Fibroblast of villous mesenchyme (primary cell): ENCODE measurements at places on chromosomes 16 and 17.
A peak's percentile ranks its signal among the peaks of the same experiment; 100 is the strongest.

GRCh38 chr16:1973461-1974156, 1.8 kb downstream of the TBL3 start:
- DNase-seq: no peak

DNA sequence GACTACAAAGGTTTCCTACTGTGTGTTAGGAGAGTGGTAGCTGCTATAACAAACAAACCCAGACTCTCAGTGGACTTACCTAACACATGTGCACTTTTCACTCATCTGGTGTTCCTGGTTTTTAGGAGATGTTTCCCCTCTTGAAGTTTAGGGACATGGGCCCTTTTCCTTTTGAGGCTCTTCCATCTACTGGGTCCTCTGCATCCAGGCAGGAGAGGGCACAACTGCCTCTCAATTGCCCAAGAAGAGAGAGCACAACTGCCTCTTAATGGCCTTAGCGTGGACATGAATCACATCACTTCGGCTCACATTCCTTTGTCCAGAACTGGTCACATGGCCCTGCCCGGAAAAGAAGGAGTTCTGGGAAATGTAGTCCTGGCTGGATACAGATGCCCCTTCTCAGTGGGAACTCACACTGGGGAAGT, 9.8 kb upstream of the TNRC6C start:
- DNase-seq: peak; percentile 56

- no peak for DNase-seq
These were observed 70.3 kb upstream of the NOL11 start for GRCh38 chr17:67647482-67647881.

GRCh38 chr16:2388875-2389433, 40.3 kb upstream of the CCNF start:
- DNase-seq: no peak

GRCh38 chr17:55521186-55521585, 9.9 kb upstream of the SMIM36 start:
- DNase-seq: no peak

- no peak for DNase-seq
These were observed 23.4 kb upstream of the RBFOX3 start for GRCh38 chr17:79633993-79634813.

DNA sequence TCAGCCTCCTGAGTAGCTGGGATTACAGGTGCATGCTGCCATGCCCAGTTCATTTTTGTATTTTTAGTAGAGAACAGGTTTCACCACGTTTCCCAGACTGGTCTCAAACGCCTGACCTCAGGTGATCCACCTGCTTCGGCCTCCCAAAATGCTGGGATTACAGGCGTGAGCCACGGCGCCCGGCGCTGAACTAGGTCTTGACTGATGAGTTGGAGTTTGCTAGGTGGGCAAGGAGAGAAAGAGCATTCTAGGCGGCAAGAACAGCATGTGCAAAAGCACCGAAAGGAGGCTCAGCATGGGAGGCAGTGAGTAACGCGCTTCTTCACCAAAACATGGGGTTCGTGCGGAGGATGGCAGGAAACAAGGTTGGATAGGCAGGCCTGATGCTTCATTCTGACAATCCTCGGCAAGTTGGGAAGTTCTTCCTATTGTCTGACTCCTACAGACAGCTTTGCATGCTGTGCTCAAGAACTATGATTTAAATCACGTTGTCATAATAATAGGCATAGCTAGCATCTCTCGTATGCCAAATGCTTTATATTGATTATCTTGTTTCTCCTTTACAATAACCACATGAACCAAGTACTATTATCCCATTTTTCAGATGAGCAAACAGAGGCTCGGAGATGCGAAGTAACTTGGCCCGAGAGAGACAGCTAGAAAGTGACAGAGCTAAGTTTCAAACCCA, 26.5 kb downstream of the NEUROD2 start:
- no peak for DNase-seq

GRCh38 chr16:48531011-48531962, 78.7 kb downstream of the N4BP1 start:
- peak; percentile 65 for DNase-seq

DNA sequence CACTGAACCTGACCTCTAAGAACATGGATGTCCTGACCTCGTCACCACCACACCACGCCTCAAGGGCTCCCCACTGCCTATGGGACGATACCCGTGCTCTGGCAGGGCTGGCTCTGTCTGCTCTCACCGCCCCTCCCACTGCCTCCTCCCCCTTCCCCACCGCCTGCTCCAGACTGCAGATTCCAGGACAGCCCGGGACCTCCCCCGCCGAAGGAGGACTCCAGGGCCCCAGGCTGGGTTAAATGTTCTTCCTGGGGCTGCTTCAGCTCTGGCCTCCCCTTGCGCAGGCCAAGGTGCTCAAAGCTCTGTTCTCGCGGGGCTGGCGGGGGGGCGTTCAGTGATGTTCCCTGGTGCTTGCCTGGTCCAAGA, 3.1 kb downstream of the NPW start:
- peak; percentile 81 for DNase-seq

- DNase-seq: no peak
These were observed 48.3 kb downstream of the CCT6B start for GRCh38 chr17:34913001-34913400.

GRCh38 chr17:28635506-28635905, 9.5 kb downstream of the BLTP2 start:
- no peak for DNase-seq

- peak; percentile 24 for DNase-seq
These were observed 9.0 kb downstream of the MTSS2 start for GRCh38 chr16:70676675-70677498.

- no peak for DNase-seq
These were observed 3.1 kb upstream of the SLC13A2 start for GRCh38 chr17:28470266-28470913.

DNA sequence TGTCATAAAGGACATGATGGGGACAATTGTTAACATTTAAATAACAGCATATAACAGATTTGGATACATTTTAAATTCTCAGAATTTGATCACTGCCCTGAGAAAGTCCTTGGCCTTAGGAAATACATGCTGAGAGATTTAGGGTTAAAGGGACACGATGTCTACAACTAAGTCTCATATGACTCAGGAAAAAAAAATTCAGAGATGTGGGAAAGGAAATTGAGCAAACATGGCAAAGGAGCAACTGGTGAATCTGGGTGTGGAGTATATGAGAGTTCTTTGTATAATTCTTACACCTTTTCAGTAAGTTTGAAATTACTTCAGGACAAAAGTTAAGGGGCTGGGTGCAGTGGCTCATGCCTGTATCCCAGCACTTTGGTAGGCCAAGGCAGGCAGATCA, 18.2 kb downstream of the MPP3 start:
- DNase-seq: peak; percentile 86

DNA sequence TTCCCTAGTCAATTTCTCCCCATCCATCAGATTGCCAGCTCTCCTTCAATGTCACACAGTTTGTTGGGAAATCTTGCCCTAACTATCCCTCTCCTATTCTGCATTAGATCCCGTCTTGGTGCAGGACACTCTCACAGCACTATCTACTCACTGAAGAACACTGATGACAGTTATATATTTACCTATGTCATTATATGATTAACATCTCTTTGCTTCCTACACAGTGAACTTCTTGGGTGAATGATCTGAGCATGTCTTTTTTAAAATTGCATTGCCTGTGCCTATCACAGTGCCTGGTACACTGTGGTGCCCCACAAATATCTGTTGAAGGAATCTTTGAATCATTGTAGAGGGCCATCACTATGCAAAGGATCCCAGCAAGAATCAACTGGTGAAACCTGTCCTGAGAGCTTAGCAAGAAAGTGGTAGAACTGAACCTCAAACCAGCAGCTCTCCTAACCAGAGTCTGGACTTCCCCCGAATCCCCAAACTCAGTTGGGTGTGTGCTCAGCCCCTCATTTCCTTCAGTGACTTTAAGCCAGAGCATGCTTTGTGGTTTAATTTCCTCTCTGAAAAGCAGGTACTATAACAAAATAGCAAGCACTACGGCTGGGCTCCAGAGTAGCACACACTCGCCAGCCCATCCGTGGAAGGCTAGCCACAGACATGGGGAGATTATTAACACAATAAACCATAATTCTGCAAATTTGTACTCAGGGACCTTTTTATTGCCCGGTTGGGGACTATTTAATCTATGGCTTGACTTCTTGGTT, 680.7 kb upstream of the SALL1 start:
- no peak for DNase-seq

DNA sequence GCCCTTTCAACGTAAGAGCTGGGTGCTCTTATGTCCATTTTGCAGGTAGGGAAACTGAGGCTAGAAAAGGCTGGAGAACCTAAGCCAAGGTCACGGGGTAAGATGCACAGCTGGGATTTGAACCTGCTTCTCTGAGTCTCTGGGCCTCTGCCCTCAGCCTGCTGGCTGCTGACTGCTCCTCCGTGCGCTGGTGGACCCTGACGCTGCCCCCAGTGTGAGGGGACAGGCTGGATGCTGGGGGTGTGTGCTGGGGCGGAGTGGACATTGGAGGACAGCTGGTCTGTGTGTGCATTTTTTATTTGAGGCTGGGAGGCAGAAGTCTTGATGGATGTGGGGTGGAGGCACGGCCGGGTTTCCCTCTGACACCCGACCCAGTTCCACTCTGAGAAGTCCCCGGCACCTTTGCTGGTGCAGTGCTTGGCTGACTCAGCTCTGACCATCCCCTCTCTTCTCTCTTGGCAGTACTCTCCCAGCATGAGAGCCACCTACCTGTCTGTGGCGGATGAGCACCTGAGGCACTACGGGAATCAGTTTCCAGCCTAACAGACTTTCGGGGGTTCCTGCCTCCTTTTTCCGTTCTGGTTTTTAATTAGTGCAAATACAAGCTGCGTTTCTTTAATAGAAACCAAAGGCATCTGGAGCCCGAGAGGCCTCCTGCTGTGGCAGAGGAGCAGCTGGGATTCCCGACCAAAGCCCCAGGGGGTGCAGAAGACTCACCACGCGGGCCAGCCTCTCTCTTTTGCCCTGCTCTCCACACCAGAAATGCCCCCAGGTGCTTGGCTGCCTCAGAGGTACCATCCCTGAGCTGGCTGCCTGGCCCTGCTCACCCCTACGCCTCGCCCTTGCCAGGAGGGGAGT, 14.1 kb upstream of the DNAI2 start:
- no peak for DNase-seq

GRCh38 chr16:10590342-10590741, 9.9 kb upstream of the EMP2 start:
- DNase-seq: no peak

DNA sequence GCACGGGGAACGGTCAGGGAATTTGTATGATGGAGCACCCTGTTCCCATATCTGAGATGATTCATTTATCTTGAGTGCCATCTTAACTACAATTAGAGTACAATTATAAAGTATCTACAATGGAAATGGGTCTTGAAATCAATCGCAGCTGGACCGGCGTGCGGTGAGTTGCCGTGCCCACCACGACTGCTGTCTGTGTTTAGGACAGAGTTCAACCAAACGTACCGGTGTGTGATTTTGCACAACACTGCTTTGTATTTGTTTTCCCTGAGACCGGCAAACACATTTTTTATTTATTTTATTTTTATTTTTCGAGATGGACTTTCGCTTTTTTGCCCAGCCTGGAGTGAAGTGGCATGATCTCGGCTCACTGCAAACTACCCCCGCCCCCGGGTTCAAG, 457.0 kb downstream of the WWOX start:
- DNase-seq: no peak

GRCh38 chr17:337866-338265, 14.7 kb downstream of the RPH3AL start:
- no peak for DNase-seq

DNA sequence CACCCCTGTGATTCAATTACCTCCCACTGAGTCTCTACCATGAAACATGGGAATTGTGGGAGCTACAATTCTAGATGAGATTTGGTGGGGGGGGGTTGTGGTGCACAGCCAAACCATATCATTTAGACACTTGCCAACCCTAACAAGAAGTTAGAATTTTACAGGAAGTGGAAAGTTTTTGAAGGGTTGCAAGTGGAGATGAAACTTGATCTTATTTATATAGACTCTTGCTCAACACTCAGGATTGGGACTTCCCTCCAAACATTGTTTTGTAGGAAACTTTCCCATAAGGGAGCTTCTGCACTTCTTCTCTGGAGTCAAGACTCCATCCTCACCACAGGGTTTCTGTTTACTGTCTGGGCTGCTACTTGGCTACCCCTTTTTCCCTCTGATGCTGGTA, 266.7 kb upstream of the CDH11 start:
- peak; percentile 80 for DNase-seq

DNA sequence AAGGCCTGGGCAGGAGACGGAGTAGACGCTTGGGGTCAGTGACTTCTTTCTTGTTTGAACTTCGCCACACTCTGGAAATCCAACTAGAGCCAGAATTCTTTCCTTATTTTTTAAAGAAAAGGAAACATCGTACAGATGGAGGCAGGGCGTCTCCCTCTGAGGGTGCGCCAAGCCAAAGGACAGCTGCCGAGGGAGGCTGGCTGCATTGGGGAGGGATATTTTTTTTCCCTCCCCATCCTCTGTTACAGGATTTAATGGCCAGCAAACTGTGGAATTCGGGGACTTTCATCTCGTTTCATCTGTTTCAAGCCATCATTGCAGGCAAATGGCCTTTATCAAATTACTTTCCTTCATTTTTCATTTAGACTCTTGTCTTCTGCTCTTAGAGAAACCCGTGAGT, 15.9 kb downstream of the CDK5R1 start:
- no peak for DNase-seq

- DNase-seq: no peak
These were observed 145.9 kb upstream of the LHX1 start for GRCh38 chr17:36791150-36791941.

DNA sequence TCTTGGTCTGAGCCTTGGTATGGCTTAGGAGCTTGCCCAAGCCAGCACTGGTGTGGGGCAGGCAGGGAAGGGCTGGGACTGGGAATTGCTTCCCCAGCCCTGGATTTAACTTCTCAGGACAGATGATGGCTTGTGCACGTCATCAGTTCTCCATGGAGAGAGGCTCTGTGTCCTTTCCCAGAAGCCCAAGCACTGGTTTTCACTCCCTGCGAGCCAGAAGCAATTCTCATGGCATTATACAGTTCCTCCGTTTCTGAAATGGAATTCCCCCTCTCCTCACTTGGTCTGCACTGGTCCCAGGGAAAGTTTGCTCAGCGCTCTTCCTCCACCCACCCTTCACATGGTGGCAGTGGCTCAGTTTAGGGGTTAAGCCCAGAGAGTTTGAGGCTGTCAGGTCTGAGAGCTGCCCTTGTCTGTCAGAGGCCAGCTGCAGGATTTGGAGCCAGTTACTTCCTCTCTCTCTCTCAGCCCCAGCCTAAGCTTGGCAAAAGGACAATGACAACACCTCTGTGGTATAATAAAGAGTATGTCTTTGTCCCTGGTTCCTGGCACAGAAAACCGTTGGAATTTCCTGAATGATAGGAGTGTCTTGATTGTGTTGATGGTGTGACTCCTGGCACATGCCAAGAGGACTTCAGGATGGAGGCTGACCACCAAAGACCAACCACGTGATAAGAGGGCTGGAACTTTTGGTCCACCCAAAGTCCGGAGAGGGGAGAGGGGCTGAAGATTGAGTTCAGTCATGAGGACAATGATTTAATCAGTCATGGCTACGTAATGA, 219.6 kb upstream of the TNRC6C start:
- no peak for DNase-seq

- DNase-seq: no peak
These were observed 20.0 kb downstream of the IST1 start for GRCh38 chr16:71915350-71915749.

GRCh38 chr17:21459536-21459935, 83.4 kb downstream of the KCNJ12 start:
- no peak for DNase-seq
